ENCODE measurements at places on chromosomes 4 and X.
A peak's percentile ranks its signal among the peaks of the same experiment; 100 is the strongest.

- no peak for DNase-seq
These were observed 64.6 kb downstream of the CRLF2 start for GRCh38 chrX:1147611-1148515.

DNA sequence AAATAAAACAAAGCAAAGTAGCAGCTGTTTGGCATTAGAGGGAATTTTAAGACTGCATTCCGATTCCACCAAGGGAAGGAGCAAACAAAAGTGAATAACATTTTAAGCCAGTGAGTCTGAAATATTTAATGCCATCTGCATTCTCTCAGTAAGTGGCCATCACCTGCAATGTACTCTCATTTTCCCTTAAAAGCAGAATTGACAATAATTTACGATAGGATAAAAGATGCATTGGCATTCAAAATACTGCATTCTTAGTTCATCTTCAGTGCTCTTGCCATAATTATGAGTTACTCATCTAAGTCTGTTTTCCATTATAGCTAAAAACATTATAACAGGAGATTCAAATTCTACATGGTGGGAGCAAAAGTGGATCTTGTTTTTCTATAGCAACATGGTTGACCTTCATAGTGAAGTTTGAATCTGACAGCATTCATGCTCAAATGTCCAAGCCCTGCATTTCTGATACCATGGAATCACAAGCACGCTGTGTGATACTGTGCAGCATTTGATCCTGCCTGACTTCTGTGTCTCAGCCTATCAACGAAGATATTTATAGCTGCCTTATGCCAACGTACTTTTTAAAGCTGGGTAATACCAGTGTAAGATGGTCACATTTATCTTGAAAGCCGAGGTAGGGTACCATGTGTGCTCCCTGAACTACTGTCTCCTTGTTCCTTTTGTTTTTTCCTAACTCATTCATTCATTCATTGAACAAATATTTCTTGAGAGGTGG lies 355.3 kb upstream of the IGFBP7 start:
- DNase-seq = no peak

DNA sequence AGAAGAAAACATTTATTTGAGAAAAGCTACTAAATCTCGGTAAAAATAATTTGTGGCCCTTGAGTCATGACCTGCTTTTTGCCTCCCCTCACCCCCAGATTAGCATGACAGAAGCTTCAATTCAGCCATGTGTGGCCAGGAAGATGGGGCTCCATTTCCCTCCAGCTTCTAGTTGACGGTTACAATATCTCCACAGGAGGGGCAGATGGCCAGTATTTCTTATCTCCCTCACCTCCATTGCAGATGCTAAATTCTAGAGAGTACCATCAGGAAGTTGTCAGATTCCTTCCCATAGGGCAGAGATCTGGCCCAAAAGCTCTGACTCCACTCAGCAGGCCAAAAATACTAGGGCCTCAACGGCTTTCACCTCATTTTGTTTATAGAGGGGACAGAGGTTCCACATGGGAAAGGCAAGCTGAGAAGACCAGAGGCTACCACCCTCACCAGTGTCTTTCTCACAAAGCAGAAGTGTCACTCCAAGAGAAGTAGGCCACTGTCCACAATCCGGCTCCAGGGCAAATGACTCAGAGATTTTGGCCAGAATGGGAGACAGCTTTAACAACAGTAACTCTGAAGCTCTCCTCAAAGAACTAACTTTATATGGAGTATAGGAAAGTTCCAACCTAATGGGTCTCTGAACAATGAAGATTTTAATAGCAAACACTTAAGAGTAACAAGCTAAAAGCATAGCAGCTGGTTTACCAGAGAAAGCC lies 108.3 kb downstream of the TBC1D19 start:
- DNase-seq = peak; percentile 43

- DNase-seq = no peak
These were observed 85.0 kb downstream of the ADRA2C start for GRCh38 chr4:3851211-3851610.

DNA sequence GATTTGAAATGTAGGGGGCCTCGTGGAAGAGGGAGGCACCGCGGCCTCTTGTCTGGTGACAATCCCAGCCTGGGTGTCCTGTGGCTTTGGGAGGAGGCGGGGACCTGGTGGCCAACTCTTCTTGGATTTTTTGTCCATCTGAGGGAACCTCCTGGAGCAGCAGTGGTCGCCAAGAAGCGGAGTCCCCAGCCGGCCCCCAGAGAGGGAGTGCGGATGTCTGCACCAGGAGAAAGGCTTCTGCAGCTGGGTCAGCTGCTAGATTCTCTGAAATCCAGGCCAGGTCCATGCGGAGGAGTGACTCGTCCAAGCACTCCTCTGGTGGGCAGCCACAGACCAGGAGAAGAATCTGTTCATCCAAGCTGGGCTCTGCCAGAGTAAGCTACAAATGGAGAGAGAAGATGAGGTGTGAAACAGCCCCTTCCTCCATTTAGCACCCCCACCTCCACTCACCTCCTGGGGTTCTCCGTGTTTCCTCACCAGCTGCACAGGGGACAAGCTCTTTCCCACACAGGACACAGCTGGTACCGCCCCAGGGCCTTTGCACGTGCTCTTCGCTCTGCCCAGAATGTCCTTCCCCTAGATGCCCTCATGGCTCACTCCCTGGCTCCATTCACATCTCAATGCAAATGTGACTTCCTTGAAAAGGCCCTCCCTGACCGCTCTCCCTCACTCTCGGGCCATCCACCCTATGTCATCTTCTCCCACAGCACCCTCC lies 27.6 kb downstream of the C4orf50 start:
- no peak for DNase-seq

GRCh38 chrX:115345615-115346014 lies 56.1 kb downstream of the LUZP4 start:
- DNase-seq = no peak

- no peak for DNase-seq
These were observed 143.4 kb downstream of the PTCHD1 start for GRCh38 chrX:23478056-23478455.

GRCh38 chr4:166662266-166662843 lies 571.9 kb downstream of the SPOCK3 start:
- DNase-seq = no peak
